Panc1 (cell line): ENCODE measurements at places on chromosomes 16 and 17. TPM values are rescaled to one million over a fixed set of nuclear protein-coding genes. Genes with fewer than 3 reads are reported as not detected.

The ECI1 gene
- 117 TPM for total RNA-seq

The TP53TG3C gene
- total RNA-seq = not detected

The CCL1 gene
- total RNA-seq = not detected

The RASL10B gene
- total RNA-seq = 4.3 TPM

The PABPN1L gene
- total RNA-seq = not detected

The HOXB7 gene
- total RNA-seq = 44.0 TPM

The IL34 gene
- 5.8 TPM for total RNA-seq

The KCTD11 gene
- total RNA-seq = 11.0 TPM

The ODAD4 gene
- total RNA-seq = 0.69 TPM

The PDILT gene
- total RNA-seq = not detected

The TEX14 gene
- total RNA-seq = not detected

GRCh38 chr17:40564195-40564882 is 933 bp downstream of the CCR7 start:
- no peak for DNase-seq

- DNase-seq = no peak
Measured at GRCh38 chr16:78504401-78504851, 405.0 kb downstream of the WWOX start.

- no peak for DNase-seq
Measured at GRCh38 chr16:57102888-57103851, 10.8 kb downstream of the CPNE2 start.

GRCh38 chr17:33945646-33946546 is 309.2 kb upstream of the CCL2 start:
- no peak for DNase-seq

DNA sequence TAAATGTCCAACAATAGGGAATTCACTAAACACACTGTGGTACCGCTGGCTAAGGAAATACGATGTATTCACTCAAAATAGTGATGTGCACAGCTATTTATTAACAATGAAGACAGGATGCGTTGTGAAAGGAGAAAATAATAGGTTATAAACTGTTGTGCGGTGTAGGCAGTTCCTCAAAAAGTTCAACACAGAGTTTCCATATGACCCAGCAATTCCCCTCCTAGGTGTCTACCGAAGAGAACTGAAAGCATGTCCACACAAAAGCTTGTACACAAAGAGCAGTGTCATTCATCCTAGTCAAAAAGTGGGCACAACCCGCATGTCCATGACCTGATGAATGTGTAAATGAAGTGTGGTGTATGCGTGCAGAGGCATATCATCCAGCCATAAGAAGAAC is 1.2 kb upstream of the CES1 start:
- no peak for DNase-seq

DNA sequence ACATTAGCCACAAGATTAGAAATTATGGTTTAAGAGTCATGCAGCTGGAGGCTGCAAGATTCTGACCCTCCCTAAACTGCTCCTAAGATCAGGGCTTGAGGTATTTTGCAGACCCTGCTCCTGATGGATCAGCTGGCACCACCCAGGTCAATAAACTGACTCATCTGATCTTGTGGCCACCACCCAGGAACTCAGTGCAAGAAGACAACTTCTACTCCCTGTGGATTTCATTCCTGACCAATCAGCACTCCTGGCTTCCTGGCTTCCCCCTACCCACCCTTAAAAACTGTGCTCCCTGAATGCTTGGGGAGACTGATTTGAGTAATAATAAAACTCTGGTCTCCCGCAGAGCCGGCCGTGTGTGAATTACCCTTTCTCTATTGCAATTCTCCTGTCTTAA is 25.0 kb upstream of the MILR1 start:
- no peak for DNase-seq

GRCh38 chr16:4115949-4116318 is 308 bp downstream of the ADCY9 start:
- no peak for DNase-seq

DNA sequence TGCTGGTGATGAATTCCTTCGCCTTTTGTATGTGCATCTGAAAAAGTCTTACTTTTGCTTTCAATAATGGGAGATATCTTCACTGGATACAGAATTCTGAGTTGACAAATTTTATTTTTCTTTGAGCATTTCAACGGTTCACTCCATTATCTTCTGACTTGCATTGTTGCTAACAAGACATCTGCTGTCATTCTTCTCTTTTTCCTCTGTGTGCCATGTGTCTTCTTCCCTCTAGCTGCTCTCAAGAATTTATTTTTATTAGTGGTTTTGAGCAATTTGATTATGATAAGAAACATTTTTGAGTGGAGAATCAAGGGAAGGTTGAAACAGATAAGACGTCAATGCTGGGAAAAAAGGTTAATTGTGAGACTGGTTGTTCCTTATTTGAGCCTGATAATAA is 471.8 kb downstream of the CDH13 start:
- no peak for DNase-seq

- DNase-seq = no peak
Measured at GRCh38 chr17:30292286-30292858, 628 bp upstream of the BLMH start.

- DNase-seq = no peak
Measured at GRCh38 chr17:51046514-51047384, 73.9 kb downstream of the SPAG9 start.

- no peak for DNase-seq
Measured at GRCh38 chr17:40632216-40632615, 15.4 kb downstream of the SMARCE1 start.

GRCh38 chr17:72452286-72453173 is 331.7 kb downstream of the SOX9 start:
- DNase-seq = no peak

GRCh38 chr16:10849736-10850477 is 27.1 kb upstream of the CIITA start:
- no peak for DNase-seq

DNA sequence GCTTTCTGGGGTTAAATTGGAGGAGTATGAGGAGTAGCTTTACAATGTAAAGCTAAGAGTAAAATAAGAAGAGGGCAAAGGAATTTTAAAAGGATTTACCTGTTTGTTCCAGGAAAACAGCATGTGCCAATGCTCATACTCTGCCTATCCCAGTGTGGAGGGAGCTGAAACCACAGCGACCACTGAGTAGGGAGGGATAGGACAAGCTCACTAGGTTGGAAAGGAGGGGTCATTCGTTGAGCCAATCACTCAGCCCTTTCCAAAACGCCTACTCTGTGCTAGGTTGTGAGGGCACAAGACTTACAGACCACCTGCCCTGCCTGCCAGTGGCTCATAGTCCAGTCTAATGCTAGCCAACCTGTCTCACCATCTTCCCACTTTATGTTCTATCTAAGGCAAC is 1.1 kb upstream of the DNAJC7 start:
- DNase-seq = no peak

DNA sequence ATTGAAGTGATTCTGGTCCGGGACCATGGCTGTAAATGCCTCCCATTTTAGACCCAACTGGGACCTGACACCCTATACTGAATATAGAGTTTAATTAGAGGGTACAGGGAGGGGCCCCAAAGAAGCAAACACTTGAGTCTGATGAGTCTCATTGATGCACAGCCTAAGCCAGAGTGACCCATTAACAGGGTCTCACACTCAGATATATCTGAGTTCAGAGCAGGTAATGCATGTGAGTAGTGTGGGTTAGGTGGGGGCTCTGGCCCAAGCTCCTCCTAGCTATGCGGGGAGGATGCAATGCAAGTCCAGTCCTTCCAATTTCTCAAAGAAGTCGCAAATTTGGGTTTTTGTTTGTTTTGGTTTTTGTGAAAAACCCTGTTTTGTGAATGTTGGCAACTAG is 17.1 kb upstream of the MARCHF10 start:
- no peak for DNase-seq

DNA sequence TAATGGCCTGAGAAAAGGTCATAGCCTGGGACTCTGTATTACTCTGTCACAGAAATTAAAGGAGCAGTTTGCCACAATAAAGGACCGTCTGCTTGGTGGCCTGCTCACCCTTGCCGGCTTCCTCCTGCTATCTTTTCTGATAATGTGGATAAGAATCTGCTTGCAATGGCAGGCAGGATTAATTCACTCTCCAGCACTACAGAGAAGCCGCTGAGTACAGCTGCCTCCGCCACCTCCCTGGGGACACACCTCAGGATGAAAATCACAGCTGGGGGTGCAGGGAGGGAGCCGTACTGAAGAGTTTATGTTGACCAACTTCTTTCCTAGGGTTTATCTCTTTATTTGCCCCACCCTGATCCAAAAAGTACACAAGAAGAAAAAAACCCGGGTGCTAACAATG is 245.9 kb upstream of the RPL38 start:
- DNase-seq = no peak

DNA sequence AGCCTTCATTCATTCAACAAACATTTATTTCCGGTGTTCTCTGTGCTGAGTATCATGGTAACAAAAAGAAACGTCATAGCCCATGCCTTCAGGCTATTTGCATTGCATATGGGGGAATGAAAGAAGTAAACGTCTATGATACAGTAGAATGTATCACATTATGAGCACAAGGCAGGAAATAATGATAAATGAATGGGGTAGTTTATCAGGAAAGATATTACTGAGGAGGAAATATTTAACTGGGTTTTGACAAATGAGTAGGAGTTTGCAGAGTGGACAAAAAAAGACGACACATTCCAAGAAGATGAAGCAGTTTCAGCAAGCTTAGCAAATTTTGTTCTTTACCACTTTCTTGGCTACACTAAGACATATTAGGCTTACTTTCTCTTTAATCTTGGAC is 1.3 kb upstream of the KRTAP4-7 start:
- no peak for DNase-seq

DNA sequence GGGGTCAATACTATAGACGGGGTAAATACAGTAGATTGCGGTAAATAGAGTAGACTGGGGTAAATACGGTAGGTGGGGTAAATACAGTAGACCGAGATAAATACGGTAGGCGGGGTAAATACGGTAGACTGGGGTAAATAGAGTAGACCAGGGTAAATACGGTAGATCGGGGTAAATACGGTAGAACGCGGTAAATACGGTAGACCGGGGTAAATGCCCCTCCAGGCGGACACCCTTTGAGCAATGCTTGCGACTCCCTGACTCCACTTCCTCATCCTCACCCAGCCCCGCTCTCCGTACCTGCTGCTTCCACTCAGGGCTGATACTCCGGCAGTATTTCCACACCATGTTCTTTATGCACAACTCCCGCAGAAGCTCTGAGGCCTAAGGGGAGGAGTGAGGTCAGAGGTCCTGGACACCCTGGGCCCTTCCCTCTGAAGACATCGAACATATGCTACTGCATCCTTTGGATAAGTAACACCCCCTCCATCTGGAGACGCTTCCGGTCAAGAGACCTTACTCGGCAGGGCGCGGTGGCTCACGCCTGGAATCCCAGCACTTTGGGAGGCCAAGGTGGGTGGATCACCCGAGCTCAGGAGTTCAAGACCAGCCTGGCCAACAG is 13.3 kb upstream of the CRK start:
- no peak for DNase-seq

- DNase-seq = no peak
Measured at GRCh38 chr17:43609613-43610385, 51.9 kb downstream of the MEOX1 start.

GRCh38 chr16:12771341-12771798 is 32.3 kb downstream of the CPPED1 start:
- DNase-seq = no peak

DNA sequence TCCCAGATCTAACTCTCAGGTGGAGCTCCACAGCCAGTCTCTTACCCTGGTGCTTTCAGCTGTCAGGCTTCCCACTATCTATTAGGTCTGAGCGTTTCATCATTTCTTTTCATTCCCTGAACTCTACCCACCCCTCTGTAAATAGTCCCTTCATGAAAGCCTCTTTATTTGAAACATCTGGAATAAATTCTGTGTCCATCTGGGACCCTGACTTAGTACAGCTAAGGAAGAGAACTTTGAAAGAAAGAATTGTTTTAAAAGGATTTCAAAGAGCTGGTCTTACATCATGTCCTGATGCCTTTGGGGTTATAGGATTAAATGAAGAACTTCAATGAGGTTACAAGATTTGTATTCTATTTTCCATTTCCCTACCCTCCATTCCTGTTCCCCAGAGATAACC is 388.5 kb upstream of the CA10 start:
- no peak for DNase-seq

DNA sequence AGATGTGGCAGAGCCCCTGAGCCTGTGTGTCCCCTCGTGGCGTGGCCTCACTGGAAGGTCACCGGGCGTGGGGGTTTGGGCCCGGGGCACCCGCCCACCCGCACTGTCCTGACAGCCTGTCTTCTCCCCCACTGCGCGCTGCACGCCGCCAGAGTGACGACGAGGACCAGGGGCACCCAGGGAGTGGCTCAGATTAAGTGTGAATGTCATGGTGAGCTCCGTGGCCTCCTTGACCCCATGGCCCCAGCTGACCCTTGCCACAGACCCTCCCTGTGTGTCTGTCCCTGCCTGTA is 15.1 kb downstream of the PRSS27 start:
- no peak for DNase-seq

DNA sequence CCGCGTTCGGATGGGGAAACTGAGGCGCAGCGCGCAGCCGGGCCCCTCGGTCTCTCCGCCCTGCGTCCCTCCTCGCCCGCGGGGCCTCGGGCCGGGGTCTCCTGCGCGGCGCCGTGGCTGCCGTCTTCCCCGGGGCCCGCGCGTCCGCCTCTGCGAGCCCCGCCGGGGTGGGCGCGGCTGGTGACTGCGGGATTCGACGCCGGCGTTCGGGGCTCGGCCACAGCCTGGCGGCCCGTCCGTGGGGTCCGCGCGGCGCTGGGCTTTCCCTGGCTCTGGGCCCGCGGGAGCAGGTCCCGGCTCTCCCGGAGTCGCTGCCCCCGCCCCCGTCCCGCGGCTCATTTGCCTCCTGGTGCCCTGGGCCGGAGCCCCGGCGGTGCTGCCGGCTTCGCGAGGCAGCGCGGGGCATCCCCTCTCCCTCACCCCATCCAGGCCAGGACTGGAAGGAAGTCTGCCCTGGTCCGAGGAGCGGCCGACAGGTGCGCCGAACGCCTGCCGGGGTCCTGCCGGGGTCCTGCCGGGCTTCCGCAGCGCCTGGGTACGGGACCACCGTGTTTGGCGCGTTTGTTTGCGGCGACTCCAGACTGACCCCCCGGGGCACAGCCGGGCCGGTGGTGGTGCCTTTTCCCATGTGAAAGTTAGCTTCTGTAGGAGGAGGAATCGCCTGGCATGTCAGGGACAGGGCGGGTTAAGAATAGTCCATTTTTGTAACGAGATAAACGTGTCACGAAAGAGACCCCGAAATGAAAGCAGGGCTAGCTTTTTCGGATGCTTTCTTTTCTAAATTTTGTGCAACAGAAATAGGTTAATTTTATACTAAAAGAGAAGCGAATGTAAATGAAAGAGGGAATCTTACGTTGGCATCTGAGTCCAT is 671 bp downstream of the CHMP6 start:
- DNase-seq = no peak

GRCh38 chr16:17777408-17777863 is 306.7 kb upstream of the XYLT1 start:
- DNase-seq = no peak

DNA sequence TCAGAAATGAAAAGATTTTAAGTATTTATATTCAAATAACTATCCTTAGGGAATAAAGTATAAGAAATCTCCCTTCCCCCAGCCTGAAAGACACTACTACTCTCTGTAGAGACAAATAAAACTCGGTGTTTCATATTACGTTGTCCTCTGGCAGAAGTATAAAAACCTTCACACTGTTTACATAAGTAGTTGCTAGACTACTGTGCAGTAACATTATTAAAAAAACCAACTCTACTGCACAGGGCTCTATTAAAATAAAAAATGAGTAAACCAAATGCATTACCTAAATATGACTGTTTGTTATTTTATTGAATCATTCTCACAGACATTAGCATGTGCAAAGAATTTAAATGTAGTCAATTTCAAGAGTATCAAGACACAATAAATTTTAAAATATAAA is 67.4 kb downstream of the MED13 start:
- DNase-seq = no peak
